ENCODE measurements at places on chromosomes 2 and 18.

- DNase-seq, result no peak
These were observed 3.4 kb downstream of the NAGK start for GRCh38 chr2:71071681-71072398.

DNA sequence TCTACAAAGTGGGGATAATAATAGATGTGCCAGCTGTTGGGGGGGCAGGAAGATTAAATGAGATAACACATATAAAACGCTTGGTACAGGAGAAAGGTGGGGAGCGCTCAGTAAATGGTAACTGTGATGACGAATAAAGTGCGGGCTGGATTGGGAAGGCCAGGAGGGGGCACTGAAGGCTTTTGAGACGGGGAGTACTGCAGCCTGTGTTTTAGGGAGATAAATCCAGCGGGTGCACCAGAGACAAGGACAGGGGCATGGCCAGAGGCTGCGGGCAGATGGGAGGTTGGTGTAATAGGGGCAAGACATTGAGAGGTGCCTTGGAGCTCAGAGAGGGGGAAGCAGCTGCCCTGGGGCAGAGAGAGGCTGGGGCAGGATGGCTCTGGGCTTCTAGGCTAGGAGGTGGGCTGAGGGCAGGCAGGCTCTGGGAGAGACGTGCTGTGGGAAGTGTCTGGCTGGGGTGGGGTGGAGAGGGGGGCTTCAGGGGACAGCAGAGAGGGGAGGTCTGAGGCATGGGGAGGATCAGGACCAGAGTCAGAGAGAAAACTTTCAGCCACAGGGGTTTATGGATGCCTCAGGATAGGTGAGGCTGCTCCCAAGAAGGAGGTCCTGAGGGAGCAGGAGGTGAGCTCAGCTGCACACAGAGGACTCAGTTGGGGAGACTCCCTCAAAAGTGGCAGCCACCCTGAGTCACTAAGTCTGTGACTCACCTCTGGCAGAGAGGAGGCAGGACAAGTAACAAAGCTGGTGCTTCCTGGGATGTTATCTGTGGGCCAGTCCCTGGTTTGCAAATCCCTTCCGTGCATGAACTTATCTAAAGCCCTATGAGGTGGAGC is 18.8 kb downstream of the TEX44 start:
- DNase-seq, result peak; percentile 35

GRCh38 chr2:222969491-222969890 is 82.5 kb upstream of the KCNE4 start:
- DNase-seq, result peak; percentile 54

GRCh38 chr2:178173657-178174056 is 20.7 kb upstream of the OSBPL6 start:
- no peak for DNase-seq

DNA sequence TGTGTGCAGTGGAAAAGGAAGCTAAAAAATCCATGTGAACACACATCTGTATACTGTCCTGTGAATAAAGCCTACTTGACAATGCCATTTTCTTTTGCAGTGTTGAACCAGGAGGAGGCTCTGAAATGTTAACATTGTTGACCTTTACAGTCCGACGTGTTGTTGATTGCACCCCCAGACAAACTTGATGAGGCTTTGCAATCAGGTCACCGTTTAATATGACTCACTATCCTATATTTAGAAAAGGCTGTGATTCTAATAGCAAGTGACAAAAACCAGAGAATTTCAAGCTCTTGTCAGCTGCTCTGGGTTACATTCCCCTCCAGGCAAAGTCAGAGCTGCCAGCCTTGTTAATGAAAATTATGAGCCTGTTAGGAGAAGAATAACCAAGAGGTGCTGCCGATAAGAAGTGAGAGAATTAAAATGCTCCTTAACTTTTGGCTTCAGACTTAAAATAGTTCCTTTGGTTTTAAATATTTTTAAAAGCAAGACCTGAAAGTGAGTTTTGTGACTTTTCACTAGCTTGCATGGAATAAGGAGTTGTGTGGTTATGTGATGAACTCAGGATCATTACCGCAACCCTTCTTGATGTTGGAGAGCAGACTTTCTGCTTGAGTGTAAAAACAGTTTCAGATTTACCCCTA is 162.1 kb downstream of the QPCT start:
- no peak for DNase-seq

DNA sequence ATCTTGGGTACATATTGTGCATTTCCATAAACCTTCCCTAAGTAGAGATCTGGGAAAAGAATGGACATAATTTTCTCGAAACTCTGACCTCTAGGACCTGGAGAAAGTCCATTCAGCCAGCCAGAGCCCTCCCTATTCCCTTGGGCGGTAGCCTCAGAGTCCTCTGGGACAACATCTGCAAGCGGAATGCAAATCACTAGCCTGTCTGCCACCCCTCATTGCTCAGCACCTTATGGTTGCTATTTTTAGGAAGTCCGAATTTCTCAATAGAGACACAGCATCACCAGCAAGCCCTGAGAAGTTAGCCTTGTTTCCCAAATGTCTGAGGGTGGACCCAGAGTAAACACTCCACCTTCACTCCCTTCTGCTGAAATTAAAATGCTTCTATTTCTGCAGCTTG is 17.6 kb upstream of the CD28 start:
- DNase-seq, result no peak

DNA sequence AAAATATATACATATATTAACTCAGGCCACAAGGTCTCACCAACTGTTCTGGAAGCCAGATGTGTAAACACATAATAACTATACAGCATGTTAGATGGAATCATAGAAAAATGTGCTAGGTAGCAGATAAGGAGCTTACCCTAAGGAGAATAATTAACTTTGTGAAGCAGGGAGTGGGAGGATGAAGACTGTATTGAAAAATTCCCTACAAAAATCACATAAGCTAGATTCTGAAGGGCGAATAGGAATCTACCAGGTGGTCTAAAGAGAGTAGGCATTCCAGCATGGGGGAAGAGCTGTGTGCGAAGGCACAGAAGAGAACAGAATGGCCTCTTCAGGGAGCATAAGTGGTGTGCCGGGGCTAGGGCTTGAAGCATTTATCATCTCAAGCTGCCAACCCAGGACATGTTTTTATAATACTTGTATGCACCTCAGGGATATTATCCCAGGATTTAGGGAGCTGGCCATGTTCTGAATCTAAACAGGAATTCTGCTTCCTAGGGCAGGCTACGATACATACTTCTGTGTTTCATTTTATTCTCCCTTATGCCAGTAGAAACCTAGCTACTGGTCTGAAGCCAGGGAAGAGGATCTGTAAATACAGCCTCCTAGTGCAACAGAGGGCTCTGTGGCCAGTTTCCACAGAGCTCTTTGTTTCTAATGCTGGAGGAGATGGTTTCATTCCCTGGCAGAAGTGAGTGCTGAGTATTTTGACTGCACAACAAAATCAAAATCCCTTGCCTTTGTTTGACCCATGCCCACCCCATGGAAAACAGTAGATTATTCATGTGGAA is 56.7 kb downstream of the NEMP2 start:
- DNase-seq, result no peak

DNA sequence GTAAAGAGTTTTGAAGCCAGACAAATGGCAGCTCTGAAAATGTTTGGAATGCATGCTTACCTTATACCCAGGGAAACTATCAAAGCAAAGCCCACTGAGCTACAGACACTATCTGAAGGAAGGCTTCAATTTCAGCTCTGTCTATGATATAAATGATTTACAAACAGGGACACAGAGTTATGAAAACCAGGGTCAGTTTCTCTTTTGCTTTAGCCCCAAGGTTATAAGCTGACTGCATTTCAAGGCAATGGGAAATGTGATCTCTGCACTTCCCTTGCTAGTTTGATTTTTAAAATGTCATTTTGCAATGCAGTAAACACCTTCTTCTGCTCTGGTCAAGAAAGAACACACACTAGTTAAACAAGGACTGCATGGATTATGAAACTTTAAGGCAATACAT is 65.2 kb upstream of the CCDC195 start:
- no peak for DNase-seq

DNA sequence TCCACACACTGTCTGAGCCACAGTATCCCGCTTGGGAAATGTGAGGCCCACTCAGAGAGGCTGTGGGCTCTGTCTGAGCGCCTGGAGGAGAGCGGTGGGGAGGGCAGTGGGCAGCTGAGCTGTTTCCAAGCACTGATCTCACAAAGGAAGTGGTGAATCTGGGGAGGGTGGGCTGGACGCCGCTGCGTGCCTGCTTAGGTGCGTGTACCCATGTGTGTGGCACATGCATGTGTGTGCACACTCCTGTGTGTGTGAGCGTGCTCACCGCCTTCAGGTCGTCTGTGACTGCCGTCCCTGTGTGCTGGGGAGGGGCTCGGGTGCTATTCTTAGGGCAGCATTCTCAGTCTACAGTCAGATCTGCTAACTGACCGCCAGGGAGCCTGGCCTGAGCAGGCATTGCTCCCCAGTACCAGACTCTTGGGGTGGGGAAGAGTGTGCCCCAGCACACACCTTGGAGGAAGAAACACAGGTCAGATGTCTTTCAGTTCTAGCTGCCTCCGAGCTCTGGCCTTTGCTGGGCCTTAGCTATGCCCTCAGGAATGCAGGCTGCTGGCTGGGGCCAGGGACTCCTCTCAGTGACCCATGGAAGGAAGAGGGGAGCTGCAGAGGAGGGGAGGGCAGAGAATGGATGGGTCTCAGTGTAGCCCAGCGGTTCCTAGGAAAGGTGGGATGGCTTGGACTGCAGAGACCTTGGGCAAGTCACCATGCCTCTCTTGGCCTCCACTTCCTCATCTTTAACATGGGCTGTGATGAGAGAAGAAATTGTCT is 31.4 kb downstream of the KCNIP3 start:
- no peak for DNase-seq

- no peak for DNase-seq
These were observed 70.5 kb downstream of the RBMS1 start for GRCh38 chr2:160423126-160423525.

DNA sequence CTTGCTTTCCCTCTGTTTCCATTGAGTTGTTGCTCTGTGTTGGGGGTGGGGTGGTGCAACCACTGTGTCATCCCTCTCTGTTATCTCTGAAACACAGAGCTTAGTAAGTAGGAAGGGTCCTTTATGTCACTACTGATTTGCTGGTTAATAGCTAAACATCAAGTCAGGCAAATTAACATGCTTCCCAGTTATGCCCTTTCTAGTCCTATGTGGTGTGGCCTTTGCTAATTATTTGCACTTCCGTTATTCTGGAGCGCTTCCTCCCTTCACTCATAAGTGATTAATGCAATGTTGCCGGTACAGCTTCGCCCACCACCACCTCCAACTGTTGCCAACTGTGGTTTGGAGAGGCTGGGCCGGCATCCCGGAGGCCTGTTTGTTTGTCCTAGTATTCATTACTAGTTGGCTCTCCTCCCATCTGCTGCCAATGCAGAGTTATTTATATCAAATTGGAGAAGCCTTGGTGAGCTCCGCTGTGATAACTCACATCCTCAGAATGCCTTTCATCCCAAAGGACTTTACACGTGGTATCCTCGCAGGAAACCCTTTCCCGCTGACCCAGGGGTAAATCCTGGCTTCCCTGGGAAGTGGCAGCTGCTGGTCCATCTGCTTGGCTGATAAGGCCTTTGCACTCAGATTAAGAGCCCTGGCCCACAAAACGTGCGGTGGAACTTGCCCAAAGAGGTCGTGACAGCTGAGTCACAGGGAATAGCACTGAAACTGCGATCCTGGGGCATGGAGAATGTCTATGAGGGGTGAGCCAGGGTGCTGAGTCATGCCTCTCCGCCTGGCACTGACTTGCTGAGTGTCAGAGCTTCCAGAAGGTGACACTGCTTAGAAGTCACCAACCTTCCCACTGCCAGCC is 72.0 kb upstream of the ZCCHC2 start:
- DNase-seq, result peak; percentile 81

- DNase-seq, result no peak
These were observed 130.7 kb upstream of the RNF152 start for GRCh38 chr18:62023536-62023935.

GRCh38 chr2:157326698-157327097 is 1.1 kb upstream of the ERMN start:
- DNase-seq, result no peak

DNA sequence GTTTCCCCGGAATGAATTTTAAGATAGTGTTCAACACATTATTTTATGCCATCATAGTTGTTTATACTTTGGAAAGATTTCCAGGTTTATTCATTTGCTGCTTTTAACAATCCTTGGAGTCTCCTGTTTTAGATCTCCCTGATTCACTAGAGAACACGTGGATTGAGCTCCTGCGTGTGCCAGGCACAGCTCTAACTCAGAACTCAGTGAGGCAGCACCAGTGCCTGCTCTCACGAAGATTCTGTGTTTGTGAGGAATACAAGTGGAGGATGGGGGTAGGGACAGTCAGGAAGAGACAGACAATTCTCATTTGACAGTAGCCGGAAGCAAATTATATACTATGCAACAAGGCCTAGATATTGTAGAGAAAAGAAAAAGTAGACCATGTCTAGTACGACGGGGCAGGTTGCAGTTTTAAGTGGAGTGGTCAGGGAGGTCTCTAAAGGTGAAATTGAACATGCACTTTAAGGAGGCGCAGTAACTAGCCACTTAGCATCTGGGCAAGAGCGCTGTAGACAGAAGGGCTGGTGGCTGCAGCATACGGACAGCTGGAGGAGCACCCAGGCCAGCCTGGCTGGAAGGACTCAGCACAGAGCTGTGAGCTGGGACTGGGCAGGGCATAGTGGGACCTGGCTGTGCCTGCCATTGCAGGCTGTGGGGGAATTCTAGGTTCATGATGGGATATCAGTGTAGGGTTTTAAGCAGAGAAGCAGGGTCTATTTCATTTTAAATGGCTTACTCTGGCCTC is 24.3 kb downstream of the RNF144A start:
- no peak for DNase-seq

DNA sequence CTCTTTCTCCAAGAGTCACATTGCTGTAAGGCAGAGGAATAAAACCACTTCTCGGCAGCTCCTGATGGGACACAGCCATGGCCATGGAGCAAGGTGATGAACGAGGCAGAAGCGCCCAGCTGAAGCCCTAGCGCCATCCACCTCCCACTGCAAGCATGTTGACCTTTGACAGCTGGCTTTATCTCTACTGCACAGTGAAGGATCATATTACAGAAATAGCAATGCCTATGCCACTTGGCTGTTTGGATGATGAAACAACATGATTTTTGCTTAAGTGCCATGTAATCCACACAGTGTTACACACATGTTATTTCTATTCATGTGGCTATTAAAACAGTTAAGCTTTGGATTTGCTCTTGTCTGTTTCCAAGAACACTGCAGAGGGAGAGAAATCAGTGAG is 167.7 kb downstream of the VAPA start:
- no peak for DNase-seq

DNA sequence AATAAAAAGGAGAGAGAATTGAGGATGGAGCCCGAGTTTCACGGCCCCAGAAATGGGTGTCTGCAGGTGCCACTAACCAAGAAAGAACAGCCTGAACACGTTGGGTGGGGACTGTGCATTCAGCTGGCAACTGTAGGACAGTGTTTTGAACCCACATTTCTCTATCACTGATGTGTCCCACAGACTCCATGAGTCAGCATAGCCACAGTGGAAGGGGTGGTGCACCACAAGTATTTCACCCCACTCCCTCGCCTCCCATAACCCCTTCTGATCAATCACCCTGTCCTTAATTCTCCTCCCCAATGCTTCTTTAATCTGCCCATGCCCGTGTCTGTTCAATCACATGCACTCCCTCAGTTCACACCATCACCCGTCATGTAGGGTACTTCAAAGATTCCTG is 291.5 kb downstream of the ZNF516 start:
- DNase-seq, result no peak

GRCh38 chr2:110748489-110748867 is 16.1 kb downstream of the ACOXL start:
- no peak for DNase-seq

GRCh38 chr2:207409517-207409916 is 120.2 kb upstream of the CREB1 start:
- DNase-seq, result no peak
